ENCODE measurements at places on chromosomes 6 and 20.
A peak's percentile ranks its signal among the peaks of the same experiment; 100 is the strongest.

DNA sequence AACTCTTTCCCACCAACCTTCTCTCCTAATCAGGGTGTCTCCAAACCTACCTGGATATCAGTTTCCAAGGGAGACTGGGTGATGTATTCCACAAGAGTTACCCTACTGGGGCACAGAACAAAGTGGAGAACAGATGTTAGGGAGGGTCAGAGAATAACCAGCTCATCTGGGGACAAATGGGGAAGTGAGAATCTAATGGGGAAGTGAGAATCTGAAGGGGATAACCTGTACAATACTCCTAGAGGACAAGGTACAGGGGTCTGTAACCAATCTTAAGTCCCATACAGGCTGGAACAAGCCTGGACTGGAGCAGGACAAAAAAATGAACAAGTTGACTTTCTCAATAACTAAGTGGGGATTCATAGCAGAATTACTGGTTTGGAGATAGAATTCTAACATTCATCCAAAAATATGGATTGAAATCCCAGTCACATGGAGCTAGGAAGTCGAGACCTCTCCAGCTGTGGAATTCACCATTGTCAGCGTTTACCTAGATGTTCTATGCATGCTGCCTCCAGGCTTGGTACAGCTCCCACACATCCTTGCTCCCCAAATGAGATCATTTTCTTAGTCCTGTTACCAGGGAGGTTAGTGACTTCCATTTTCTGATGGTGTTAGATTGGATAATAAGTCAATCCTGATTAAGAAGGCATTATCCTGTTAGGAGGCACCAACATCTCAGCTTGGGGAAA lies 214.8 kb upstream of the MOCS1 start:
- DNase-seq, result no peak

DNA sequence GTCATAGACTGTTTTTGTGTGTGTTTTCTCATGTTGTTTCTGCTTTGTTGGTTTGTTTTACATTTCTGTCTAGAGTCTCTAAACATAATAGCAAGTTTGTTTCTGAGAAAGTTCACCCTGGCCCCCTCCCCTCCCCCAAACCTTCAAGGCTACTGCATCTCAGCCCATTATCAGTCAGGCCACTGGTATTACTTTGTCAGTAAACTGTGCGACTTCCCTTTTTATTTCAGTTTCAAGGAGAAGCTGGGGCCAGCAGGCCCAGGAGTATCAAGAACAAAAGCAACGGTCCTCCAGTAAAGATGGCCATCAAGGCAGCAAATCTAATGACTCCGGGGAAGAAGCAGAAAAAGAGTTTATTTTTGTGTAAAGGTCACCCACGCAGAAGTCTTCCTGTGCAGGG lies 32.8 kb upstream of the SCGN start:
- DNase-seq, result no peak

GRCh38 chr6:130625825-130626527 lies 201.2 kb upstream of the SMLR1 start:
- no peak for DNase-seq

- no peak for DNase-seq
Observed at GRCh38 chr6:154852687-154853086, 119.5 kb downstream of the SCAF8 start.

- DNase-seq, result no peak
Observed at GRCh38 chr6:21438986-21439352, 154.6 kb upstream of the SOX4 start.

DNA sequence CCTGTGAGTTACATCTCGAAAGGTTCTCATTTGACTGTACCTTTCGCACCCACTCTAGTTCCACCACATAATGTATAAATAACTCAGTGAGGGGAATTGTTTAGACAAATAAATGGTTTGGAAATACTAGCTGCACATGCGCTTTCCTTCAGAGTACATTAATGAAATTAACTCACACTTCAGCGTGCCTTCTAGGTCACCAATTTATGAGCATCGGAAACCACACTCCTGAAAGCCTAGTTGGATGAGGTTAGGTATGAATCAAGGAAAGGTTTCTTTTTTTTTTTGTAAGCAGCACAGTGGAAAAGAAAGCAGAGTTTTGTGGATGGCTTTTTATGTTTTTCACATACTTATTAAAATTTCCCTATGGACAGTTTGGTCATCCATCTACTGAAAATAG lies 247.8 kb upstream of the TCF21 start:
- no peak for DNase-seq

- no peak for DNase-seq
Observed at GRCh38 chr20:11650566-11650965, 267.1 kb upstream of the BTBD3 start.

DNA sequence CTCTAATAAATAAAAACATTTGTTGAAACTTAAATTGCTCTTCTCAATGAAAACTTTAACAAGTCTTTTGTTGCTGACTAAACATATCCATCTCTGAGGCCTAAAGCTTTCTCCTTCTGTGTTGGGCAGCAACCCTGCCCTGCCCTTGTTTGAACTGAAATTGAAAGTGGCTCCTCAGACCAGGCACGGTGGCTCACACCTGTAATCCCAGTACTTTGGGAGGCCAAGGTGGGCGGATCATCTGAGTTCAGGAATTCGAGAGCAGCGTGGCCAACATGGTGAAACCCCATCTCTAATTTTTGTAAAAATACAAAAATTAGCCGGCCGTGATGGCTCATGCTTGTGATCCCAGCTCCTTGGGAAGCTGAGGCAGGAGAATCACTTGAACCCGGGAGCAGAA lies 29.2 kb upstream of the GNRH2 start:
- DNase-seq, result no peak

- DNase-seq, result no peak
Observed at GRCh38 chr6:160034036-160034930, 65.4 kb downstream of the IGF2R start.

DNA sequence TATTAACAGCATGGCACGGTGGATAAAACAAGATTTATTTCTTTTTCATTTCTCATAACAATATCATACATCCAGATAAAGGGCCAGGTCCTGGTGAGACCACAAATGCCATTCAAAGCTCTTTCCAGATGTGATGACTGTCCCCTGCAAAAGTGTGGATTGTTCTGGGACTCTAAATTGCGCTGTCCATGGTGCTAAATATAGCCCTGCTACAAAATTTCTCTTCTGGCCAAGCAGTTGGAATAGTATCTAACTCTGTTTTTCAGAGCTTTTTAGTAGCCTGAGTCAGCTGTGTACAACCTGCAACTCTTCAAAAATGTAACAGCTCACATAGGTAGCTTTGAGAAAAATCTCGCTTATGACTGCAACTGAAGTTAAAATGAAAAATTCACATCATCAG lies 115.8 kb downstream of the MANEA start:
- no peak for DNase-seq

GRCh38 chr6:69835414-69836179 lies 30.8 kb upstream of the COL19A1 start:
- DNase-seq, result peak; percentile 52
